ENCODE measurements at places on chromosomes 2 and 18. TPM values are rescaled to one million over a fixed set of nuclear protein-coding genes. Genes with fewer than 3 reads are reported as not detected.

The CHRND gene
- not detected for total RNA-seq

The ANKAR gene
- total RNA-seq: 14.1 TPM

The STK39 gene
- 20.9 TPM for total RNA-seq

The C2orf80 gene
- total RNA-seq: not detected

The ODC1 gene
- 109 TPM for total RNA-seq

The RESP18 gene
- not detected for total RNA-seq

The KCNJ3 gene
- not detected for total RNA-seq

The GRB14 gene
- 0.88 TPM for total RNA-seq

The ADD2 gene
- not detected for total RNA-seq

The COX7A2L gene
- 215 TPM for total RNA-seq

The C2orf81 gene
- total RNA-seq: 0.72 TPM

The ERBB4 gene
- not detected for total RNA-seq

The PDCD1 gene
- not detected for total RNA-seq

The GALNT3 gene
- 11.2 TPM for total RNA-seq

The POTEC gene
- 0.36 TPM for total RNA-seq

The PROM2 gene
- 0.36 TPM for total RNA-seq

The SLC5A7 gene
- total RNA-seq: not detected

The MERTK gene
- 0.72 TPM for total RNA-seq

The PLB1 gene
- total RNA-seq: 0.36 TPM

The NRP2 gene
- 183 TPM for total RNA-seq

The DLX1 gene
- 2.4 TPM for total RNA-seq

The PRKD3 gene
- total RNA-seq: 68.0 TPM

The DSG3 gene
- 1.4 TPM for total RNA-seq

The TANC1 gene
- 34.7 TPM for total RNA-seq

The ADRA2B gene
- under 0.01 TPM for total RNA-seq

The IL1R1 gene
- 116 TPM for total RNA-seq

The NEB gene
- 0.29 TPM for total RNA-seq

The ANKRD62 gene
- total RNA-seq: not detected

The DYNAP gene
- total RNA-seq: not detected

The ERMN gene
- 1.4 TPM for total RNA-seq

The ABCG8 gene
- not detected for total RNA-seq

The NYAP2 gene
- total RNA-seq: under 0.01 TPM

The STARD6 gene
- not detected for total RNA-seq

The ERLEC1 gene
- total RNA-seq: 95.2 TPM

The CROCC2 gene
- under 0.01 TPM for total RNA-seq

The CABYR gene
- total RNA-seq: 4.0 TPM
